Adrenal gland (tissue), 19 donors: ENCODE measurements at places on chromosomes 1 and 21. TPM values are rescaled to one million over a fixed set of nuclear protein-coding genes. Genes with fewer than 3 reads are reported as not detected.

GJA9 gene
- not detected for polyA plus RNA-seq

NBPF10 gene
- 0.48 TPM for polyA plus RNA-seq

CGN gene
- 0.77 TPM for polyA plus RNA-seq

GRCh38 chr1:184770181-184770979 is 15.7 kb upstream of the EDEM3 start:
- no peak overlapping the region for H3K4me3 ChIP-seq
- no peaks in the 10 kb centered on the region for H3K27me3 ChIP-seq
- no peaks in the 10 kb centered on the region for H3K36me3 ChIP-seq
- H3K27ac ChIP-seq, result no peak overlapping the region
- peaks cover 9% of the 10 kb centered on the region for H3K4me1 ChIP-seq

DNA sequence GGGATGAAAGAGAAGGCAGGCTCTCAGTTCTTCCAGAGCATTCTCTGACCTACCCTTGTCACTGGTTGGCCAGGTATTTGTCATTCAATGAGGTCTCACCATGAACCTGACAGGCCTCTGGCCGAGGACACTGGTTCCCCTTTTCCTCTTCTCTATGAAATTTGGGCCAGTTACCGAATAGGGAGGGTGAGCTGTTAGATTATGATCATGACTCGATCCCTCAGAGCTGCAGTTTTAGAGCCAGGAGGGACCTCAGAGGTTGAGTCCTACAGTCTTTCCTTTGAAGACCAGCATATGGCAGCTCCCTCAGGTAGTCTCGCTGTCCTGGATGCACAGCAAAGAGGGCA is 29.5 kb upstream of the CLSTN1 start:
- no peak overlapping the region for H3K27ac ChIP-seq
- no peaks in the 10 kb centered on the region for H3K27me3 ChIP-seq
- DNase-seq, result no peak
- no peak overlapping the region for H3K4me3 ChIP-seq
- peaks cover 7% of the 10 kb centered on the region for H3K4me1 ChIP-seq
